NCI-H226 (cell line): ENCODE measurements at places on chromosomes 5 and 9.

GRCh38 chr9:34635556-34635955, 2.0 kb downstream of the SIGMAR1 start:
- DNase-seq = no peak

GRCh38 chr9:132717326-132717945, 47.2 kb downstream of the GTF3C4 start:
- DNase-seq = no peak

DNA sequence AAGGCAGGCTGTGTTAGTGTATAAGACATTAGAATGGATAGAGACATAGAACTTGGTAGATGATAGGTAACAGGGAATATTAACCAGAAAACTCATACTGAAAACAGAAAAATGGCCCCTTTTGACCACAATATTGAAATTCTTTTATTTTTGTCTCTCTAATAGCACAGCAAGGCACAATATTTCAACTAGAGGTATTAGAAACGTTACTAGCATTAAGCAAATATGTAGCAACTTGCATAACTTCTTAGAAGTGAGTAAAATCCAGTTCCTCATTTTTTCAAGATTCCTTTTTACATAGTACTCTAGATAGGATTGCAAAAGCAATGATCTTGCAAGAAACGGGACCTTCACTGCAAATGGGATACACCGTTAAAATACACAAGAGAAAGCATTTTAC, 102.7 kb upstream of the VCAN start:
- DNase-seq = no peak

DNA sequence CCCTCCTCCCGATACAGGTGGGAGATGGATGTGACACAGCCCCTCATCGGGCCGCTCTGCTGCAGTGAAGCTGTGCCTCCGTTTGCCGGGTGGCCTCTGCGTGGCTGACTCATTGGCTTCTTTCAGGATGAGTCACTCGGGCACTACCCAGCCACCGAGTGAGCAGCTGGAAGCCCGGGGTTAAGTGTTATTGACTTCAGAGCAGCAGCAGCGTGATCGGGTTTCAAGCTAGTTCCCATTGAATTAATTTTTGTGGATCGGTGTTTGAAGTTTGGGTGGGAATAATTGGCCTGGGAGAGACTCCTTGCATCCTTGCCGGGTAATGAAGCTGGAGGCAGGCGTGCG, 266.4 kb upstream of the IRX4 start:
- DNase-seq = no peak
